COLO829 (cell line): ENCODE measurements at places on chromosomes 7 and 10.

DNA sequence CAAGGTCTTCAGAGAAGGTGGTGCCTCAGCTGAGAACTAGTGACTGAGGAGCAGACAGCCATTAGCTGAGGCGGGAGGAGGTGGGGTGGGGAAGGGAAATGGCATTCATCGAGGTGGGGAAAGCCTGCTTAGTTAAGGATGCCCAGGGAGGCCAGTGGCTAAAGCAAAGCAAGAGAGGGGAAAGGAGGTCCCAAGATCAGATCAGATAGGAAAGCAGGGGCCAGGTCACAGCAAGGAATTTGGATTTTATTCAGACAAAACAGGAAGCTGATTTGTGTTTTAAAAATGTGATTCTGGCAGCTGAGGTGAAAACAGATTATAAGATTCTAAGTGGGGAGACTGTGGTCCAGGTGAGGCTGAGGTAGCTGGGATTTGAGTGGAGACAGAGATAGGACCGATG lies 45.8 kb downstream of the CNNM1 start:
- DNase-seq, result no peak

GRCh38 chr7:106535234-106535932 lies 125.6 kb downstream of the CCDC71L start:
- no peak for DNase-seq

GRCh38 chr10:49610114-49610457 lies at the start of gene SLC18A3:
Gene SLC18A3, plus strand, starts transcription at chr10:49610310. Its CDS starts 431 bp downstream, at chr10:49610741.
- DNase-seq, result no peak

GRCh38 chr7:159145490-159145855 lies 806 bp upstream of the VIPR2 start:
- no peak for DNase-seq

DNA sequence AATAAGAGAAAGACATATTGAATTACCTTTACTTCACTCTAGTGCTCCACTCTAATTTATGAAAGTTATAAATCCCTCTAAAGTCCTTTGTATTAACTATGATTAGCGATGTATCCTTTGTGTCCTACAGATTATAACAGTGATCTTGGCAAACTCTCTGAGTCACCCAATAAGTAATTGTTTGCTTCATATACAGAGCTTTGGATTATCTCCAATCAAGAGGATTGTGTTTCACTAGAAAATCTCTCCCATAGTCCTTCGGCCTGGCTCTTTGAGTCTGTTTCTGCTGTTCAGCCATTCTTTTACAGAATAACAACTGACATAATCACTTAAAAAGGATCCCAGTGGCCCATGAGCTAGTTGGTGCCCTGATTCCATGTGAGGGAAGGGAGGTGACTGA lies 9.5 kb downstream of the LMOD2 start:
- no peak for DNase-seq

GRCh38 chr10:50554376-50554994 lies 69.3 kb downstream of the SGMS1 start:
- DNase-seq, result no peak

GRCh38 chr7:149369497-149369896 lies 91.4 kb downstream of the ZNF777 start:
- DNase-seq, result no peak

DNA sequence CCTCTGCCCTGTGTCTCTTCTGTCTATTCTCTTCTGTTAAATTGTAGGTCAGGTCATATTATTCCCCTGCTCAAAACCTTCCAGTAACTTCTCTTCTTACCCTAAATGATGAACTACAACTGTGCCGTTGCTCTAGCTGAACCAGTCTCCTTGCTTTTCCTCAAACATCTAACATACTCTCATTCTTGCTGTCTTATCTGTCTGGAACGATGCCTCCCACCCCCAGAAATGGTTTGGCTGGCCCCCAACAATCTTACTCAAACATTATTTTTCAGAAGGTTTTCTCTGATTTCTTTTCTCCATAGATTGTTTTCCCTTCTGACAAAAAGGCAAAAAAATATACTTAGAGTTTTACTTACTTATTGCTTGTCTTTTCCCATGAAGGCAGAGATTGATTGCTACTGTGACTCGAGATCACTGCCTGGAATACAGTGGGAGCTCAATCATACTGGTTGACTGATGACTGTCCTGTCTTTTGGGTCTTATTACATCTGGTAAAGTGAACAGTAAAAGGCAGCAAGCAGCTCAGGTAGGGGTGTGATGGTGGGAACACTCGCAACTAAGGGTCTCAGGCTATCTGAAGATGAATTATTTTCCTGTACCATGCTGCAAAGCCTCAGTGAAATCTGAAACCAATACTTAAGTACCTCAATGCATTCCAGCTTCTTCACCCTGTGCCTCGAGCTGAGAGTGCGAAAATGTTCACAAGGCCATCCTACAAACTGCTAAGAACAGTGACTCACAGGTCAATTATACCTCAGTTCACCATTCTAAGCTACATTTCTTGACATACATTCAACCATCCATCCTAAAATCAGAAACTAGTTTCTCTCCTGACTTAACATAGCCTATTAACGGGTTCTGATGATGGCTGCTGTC lies 67.6 kb downstream of the DNMBP start:
- no peak for DNase-seq

DNA sequence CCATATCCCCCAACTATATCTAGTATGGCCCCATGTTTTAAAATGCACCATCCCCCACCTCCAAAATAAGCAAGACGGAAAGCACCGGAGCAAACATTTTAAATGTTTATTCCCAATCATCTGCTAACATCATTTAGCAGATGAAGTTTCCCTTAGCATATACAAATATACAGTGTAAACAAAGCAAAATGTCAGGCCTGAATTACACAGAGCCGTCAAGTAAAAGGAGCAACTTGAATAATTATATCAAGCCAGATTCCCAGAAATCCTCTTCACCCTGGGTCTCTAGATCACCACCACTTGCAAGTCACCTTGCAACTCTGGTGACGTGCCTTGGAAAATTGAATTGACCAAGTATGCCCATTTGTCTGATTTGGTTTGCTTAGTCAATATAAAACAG lies 91.6 kb upstream of the COL1A2 start:
- DNase-seq, result no peak

DNA sequence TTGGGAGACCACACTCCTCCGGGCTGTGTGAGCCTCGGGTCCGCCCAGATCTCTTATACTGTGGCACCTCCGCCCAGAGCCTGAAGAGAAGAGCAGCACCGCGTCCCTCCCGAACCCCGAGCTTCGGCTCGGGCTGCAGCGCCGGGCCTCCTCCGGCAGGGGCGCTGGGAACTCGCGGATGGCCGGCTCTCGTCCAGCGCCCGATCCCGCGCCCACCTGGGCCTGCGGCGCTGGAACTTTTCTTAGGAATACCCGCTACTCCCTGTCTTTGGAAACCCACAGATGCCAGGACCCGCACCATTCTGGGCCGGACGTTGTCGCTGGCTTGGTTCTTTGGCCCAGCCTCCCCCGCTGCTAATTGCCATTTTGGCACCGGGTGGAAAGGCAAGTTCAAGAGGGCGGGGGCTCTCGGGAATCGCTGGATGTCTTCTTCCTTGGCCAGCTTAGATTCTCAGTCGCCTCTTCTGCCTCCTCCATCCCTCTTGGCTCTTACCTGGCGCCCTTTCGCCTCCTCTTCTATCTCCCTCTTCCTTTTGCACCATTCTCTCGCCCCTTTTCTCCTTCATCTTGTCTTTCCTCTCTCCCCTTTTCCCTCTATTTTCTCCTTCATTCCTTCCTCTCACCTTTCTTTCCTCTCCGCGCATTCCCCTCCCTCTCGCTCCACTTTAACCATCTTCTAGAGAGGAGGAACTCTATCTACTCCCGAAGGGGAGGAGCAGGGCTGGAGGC lies 2.1 kb upstream of the SORCS3 start:
- no peak for DNase-seq

DNA sequence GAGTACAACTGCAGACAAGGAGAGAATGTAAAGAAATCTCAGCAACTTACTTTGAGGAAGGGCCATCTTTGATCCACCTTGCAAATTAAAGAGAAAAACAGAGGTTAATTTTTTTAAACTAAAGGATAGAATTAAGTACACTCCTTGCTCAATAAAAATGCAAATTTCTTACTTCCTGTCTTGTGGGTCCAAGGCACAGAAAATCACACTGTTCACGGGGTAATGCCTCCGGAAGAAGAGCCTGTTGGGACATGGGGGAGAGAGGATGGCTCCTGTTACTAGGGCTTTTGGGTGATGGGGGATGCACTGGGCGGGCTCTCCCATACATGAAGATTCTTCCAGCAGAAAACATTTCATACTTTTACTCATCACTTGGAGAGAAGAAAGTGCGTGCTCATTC lies 301.8 kb downstream of the TNS3 start:
- DNase-seq, result no peak

DNA sequence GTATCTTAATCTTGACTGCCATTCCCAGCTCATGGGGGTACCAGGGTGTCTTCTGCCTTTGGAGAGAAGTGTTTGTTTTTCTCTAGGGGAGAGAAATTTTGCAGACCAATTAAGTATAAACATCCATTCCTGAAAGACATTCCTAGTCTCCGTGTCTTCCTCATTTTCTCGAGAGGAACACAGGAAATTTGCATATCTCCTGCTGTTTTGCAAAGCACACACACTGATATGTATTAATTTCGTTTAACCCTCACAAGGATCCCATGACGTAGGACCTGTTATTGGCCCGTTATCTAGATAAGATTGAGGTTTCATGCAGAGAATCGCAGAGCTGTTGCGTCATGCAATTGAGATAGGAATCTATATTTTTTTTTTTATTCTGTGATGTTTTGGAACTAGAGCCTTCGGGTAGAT lies 944 bp downstream of the RHBDD2 start:
- no peak for DNase-seq

DNA sequence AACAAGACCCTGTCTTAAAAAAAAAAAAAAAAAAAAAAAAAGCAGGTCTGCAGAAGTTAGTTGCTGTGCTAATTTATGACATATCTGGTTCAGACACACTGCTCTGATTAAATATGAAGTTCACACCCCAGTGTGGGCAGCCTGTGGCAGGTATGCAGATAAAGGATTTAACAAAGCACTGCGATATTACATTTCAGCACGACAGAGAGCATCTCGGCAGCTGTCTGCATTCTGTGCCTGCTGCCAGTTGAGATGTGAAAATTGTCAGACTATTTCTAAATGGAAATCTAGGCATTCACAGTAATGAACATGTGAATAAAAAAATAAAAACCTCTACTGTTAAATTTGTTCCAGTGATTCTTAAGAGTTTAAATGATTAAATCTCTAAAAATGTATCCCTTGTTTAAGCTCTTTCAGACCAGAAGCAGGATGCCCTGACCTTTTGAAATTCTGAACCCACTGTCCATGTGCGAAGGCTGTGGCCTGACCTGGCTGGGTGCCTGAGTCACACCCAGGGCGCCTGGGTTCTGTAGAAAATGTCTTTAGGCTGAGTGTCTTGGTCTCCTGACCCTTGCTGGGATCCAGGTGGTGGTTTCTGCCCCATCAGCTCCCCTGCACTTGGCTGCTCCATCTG lies 272.9 kb downstream of the WDR37 start:
- no peak for DNase-seq

- no peak for DNase-seq
Measured at GRCh38 chr7:155431711-155432110, 26.2 kb upstream of the EN2 start.

DNA sequence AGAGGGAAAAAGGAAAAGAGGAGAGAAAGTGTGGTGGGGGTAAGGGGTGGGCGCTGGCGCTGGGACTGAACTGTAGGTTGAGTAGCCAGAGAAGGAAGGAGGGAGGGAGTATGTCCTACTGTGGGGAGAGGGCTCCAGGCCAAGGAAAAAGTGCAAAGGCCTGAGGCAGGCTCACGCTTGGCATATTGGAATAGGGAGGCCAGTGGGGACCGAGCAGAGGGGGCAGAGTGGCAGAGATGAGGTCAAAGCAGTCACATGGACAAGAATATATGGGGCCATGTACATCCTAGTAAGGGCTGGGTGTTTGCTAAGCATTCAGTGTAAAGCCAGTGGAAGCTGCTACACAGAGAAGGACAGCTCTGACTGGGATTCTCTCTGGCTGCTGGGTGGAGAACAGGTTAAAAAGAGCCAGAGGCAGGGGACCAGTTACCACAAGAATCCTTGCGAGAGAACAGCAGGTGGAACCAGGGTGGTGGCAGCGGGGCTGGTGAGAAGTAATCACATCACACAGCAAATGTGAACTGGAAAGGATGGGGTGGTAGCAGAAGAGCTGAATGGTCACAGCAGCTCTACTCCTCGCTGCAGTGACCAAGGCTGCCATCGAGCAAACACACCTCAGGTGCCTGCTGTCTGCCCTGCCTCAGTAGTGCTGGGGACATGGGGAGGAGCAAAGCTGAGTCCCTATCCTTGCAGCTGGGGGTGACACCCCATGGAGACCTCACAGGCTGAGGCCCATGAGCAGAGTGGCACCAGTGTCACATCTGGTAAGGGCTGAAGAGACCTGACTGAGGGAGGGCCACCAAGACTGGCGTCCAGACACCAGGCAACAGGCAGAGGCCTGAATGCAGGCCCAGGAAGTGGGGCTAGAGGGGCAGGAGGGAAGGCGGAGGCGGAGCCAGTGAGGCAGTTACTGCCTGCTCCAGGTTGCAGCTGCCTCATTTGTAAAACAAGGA lies 39.5 kb downstream of the FAM53B start:
- no peak for DNase-seq

GRCh38 chr7:104410742-104411141 lies 82.3 kb downstream of the LHFPL3 start:
- no peak for DNase-seq

- no peak for DNase-seq
Measured at GRCh38 chr7:52708846-52709245, 326.6 kb upstream of the POM121L12 start.

GRCh38 chr7:66664590-66665293 lies 36.1 kb downstream of the KCTD7 start:
- no peak for DNase-seq

DNA sequence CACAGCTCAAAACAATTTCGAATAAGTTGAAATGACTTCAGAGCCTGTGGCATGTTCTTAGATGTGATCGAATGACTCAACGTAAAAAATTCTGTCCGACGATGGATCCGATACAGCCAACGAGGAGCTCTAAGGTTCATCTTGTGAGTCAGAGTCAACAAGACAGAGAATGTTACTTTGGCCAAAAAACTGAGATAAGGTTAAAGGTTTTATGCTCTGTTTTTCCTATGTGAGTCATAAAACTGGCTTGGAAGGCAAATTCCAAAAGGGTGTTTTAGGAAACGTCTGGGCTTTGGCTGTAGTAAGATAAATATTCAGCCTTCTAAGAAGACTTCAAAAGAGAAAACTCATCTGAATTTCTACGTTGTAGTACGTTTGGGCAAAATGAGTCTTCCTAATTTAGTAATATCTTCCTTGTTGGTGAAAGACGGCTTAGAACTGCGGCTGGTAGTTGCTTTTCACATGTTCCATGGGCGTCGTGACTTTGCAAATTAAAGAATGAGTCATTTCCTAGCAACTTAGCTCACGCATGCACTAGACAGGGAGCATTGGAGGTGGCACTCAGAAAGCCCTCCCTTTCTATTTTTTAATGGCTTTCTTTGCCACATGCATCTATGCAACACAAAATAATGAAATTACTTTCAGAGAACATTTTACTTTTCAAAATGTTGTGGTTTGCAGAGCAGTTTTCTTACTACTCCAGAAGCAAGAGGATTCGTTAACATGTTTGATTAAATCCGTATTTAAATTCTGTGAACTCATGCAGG lies 28.2 kb downstream of the PFKP start:
- peak; percentile 84 for DNase-seq

GRCh38 chr10:129500617-129501339 lies 33.7 kb downstream of the MGMT start:
- no peak for DNase-seq
